Stimulated activated CD8-positive, alpha-beta memory T cell treated with anti-CD3 and anti-CD28 coated beads, Interleukin-7, amount 100 ng/mL, for 1 hour (primary cell): ENCODE measurements at places on chromosomes 2 and 18.

GRCh38 chr2:204591225-204591624 lies 46.0 kb downstream of the PARD3B start:
- DNase-seq, result no peak

DNA sequence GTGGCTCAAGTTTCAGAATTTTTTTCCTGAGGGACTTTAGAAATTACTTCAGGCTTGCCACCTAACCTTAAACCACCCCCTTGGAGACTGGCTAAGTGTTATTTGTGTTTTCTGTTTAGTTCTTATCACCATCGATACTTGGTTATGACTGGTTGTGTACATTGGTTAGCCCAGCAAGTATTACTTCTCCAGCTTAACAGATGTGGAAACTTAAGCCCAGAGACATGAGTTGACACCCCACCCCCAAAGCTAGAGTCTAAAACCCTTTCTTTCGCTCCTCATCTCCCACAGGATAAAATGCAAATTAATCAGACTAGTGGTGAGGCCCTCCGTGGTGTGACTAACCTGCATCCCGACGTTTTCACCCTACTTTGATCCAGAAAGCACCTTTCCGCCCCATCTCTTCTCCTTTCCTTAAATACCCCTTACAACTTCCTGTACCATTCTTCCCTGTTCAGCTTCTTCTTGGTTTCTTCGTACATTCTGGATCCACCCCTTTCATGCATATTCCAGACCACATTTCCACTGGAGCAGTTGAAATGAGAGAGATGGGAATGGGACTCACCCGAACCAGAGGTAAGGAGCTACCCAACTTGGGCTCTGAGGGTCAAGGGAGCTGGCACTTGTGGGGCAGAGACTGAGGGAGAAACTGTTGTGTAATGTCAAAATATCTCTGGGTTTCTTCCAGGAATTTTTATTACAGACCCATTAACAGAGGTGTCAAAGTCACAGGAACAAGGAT lies 819 bp upstream of the MAP3K2 start:
- DNase-seq, result no peak

GRCh38 chr2:120934574-120935338 lies 199.1 kb downstream of the GLI2 start:
- DNase-seq, result no peak

GRCh38 chr2:103986001-103986400 lies 867.9 kb upstream of the POU3F3 start:
- no peak for DNase-seq

DNA sequence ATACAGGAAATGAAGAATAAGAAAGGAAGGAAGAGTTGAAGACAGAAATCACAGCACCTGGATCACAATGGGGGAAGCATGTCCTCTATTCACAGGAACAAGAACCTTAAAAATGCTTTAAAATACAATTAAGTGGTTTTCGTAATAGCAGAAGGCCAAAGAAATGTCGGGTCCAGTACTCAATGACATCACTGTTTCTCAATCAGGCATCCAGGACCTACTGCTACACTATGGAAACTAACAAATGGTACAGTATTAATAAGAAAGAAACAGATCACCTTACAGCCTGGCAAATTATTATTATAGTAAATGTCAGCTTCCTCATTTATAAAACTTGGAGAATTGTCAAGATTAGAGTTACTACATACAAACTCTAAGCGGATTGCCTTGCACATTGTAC lies 15.8 kb downstream of the HNRNPLL start:
- no peak for DNase-seq
